ENCODE measurements at places on chromosomes 6 and 20. TPM values are rescaled to one million over a fixed set of nuclear protein-coding genes. Genes with fewer than 3 reads are reported as not detected.
A peak's percentile ranks its signal among the peaks of the same experiment; 100 is the strongest.

The ASCC3 gene
- 21.1 TPM for total RNA-seq

- peak; percentile 42 for DNase-seq
Measured at GRCh38 chr6:32149932-32150870, 1.5 kb downstream of the PRRT1 start.

The TBXT gene
- not detected for total RNA-seq

DNA sequence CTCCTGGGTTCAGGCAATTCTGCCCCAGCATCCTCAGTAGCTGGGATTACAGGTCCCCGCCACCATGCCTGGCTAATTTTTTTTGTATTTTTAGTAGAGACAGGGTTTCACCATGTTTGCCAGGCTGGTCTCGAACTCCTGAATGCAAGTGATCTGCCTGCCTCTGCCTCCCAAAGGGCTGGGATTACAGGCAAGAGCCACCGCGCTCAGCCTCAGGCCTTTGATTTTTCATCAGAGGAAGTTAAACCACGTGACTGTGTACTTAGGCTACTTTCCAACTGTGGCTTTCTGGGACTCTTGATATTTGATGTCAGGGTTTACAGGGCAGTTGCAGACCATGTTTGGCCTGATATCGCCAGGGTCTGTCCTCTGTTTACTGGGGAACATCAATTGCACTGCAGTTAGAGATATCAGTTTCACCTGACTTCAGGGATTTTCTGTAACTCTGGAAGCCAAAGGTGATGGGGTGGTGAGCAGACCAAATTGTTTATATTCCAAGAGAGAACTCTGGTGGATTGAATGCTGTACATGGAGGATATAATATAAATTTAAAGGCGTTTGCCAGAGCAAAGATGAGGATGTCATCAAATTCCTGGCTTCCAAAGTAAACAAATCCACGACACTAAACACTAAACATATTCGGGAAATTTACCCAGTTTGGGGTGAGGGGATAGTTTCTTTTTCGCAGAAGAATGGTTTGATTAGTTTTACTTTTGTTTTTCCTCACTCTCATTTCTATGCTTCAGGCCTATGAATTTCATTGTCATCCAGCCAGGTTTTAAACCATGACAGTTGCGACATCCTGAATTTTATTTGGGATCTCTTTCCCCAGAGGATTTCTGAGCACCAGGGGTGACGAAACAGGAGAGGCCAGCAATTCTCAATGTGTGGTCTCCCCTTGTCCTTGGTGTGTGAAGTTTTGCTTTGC, 4.2 kb downstream of the PSMF1 start:
- DNase-seq = no peak

- DNase-seq = no peak
Measured at GRCh38 chr6:122790423-122791309, 1.6 kb downstream of the SMPDL3A start.

The PLEKHG1 gene
- 52.2 TPM for total RNA-seq

DNA sequence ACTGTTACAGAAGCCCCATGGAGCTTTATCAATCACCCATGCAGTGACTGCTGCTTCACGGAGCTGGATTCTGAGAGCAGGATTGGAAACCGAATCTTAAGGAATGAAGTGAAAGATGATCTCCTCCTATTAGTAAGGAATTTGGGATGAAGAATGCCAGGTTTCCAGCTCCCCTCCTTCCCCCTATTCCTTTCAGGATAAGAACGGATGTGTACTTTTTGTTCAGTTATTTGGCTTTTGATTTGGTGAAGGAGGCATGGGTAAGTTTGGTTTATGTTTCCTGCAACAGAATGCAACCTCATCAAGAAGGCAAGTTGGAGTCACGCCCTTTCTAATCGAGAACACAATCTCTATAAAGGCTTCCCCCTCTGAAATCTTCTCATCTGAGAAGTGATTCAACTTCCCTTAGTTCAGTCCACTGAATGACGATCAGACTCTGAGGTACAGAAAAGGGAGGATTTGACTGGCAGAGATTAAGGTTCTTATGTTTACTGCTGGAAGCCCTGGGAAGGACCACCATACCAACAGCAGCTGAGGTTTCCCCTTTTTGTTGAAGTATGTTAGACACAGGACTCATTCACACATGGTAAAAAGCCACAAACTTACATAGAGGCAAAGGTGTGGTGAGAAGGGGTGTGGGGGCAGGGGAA, 5.5 kb downstream of the ELMO2 start:
- no peak for DNase-seq

- no peak for DNase-seq
Measured at GRCh38 chr20:35729283-35729807, 12.7 kb downstream of the RBM39 start.

- DNase-seq = no peak
Measured at GRCh38 chr6:154842833-154843232, 109.6 kb downstream of the SCAF8 start.

The SRF gene
- total RNA-seq = 23.1 TPM

The CD24 gene
- total RNA-seq = 38.9 TPM

GRCh38 chr6:163459536-163459935, 45.0 kb downstream of the QKI start:
- DNase-seq = no peak

GRCh38 chr20:651713-652614, 1.0 kb downstream of the SRXN1 start:
- DNase-seq = no peak

The GSTA3 gene
- total RNA-seq = not detected

- no peak for DNase-seq
Measured at GRCh38 chr20:45020236-45020886, 54.0 kb downstream of the STK4 start.

The TREM1 gene
- not detected for total RNA-seq

The PBX2 gene
- total RNA-seq = 64.7 TPM

DNA sequence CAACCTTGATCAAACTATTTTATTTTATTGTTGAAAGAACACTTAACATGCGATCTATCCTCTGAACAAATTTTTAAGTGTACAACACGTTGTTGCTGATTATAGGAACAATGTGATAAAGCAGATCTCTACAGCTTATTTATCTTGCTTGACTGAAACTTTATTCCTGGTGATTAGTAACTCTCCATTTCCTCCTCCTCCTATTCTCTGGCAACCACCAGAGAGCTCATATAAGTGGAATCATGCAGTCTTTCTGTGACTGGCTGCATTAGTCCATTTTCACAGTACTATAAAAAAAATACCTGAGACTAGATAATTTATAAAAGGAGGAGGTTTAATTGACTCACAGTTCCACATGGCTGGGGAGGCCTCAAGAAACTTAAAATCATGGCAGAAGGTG, 218.1 kb downstream of the LRFN2 start:
- no peak for DNase-seq

DNA sequence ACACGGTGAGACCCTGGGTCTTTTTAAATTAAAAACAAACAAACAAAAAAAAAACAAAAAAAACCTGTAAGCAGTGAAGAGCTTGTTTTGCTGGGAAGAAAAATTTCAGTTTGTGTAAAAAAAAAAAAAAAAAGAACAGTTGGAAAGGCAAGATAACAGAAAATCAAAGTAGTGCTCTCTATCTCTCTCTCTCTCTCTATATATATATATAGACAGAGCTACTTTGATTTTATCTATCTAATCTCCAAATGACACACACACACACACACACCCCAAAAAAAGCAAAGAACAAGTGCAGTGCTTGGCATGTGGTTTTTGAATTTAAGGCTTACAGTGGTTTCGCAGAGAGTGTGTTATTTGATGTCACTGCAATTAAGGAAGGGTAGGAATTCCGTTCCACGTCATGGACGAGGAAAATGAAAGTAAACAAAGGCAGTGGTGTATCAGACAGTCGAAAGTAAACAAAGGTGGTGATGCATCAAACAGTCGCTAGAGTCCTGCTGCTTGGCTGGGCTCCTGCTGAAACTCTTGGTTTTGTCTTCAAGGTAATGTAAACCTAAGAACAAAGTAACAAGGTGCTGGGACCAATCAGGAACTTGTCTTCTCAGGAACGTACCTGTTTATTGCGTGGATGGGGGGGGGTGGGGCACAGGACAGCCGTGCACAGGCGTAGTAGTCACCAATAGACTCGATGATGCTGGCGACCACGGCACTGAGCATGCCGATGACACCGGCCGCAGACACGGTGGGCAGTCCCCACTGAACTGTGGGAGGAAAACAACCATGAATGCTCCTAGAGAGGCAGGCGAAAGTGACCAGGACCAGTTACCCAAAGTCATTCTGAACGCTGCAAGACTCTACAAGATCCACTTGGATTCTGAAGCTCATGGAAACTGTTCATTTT, 131.8 kb downstream of the SLC23A2 start:
- no peak for DNase-seq

GRCh38 chr6:169982461-169983386, 231.3 kb downstream of the ERMARD start:
- DNase-seq = peak; percentile 39

The CNR1 gene
- total RNA-seq = 0.35 TPM

DNA sequence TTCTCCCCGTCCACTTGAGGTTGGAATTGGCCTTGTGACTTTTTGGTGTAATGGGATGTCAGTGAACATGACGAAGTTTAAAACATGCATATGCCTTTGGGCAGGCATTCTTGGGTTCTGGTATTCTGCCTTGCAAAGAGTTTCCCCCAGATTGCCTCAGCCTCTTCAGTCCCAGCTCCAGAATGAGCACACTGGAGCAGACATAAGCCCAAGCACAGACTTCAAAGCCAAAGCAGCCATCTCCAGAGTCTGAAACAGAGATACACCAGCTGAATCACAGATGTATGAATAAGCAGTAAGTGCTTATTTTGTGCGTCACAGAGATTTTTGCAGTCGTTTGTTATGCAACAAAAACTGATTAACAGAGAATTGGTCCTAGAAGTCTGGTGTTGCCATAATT, 546.0 kb downstream of the FRK start:
- no peak for DNase-seq

GRCh38 chr6:37137201-37138090, 32.5 kb upstream of the PIM1 start:
- no peak for DNase-seq

GRCh38 chr6:169428532-169428931, 174.9 kb upstream of the THBS2 start:
- DNase-seq = no peak

The AKAP12 gene
- 21.3 TPM for total RNA-seq

The SIM1 gene
- not detected for total RNA-seq

GRCh38 chr20:20843982-20844381, 131.5 kb upstream of the RALGAPA2 start:
- no peak for DNase-seq
